Fibroblast of skin of scalp (primary cell): ENCODE measurements at places on chromosomes 6 and 20.

- DNase-seq, result peak; percentile 84
These were observed 6.4 kb downstream of the TPMT start for GRCh38 chr6:18148304-18149025.

- peak; percentile 79 for DNase-seq
These were observed 43.0 kb upstream of the HIVEP1 start for GRCh38 chr6:11969092-11969491.

DNA sequence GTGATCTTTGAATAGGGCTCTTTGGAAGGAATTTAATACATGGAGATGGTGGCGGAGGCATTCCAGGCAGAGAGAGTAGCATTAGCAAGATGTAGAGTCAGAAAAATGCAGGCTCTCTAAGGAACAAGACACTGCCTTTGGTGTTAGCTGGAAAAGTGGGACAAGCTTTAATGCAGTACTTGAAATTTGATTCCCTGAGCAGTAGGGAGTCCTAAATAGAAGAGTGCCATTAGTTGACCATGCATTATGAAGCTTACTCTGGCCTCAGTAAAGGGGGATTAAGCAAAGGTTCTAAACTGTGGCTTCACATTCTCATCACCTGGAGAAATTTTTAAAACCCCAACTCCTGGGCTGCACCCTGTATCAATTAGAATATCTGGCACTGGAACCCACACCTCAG lies 494.8 kb upstream of the SOX4 start:
- DNase-seq, result no peak

GRCh38 chr6:149055195-149055899 lies 262.2 kb upstream of the TAB2 start:
- DNase-seq, result no peak

GRCh38 chr6:62039605-62040004 lies 246.4 kb downstream of the KHDRBS2 start:
- no peak for DNase-seq

DNA sequence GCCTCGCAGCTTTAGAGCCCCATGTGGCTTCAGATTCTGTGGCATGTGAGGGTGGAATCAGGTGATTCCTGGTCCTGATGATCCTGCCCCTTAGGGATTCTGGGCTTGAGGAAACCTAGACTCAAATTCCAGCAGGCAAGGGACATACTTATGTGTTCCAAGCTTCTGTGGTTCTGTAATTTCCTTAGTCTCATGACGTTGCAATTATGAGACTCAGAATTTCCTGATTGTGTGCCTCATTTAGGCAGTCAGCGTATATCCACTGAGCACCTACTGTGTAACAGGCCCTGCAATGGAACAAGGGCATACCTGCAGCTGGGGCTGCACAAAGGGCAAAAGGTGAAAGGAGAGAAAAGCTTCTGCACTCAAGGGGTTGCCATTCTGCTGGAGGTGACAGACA lies 11.6 kb upstream of the BPIFB4 start:
- no peak for DNase-seq

- no peak for DNase-seq
These were observed 89.1 kb upstream of the ZNF184 start for GRCh38 chr6:27562027-27562410.

DNA sequence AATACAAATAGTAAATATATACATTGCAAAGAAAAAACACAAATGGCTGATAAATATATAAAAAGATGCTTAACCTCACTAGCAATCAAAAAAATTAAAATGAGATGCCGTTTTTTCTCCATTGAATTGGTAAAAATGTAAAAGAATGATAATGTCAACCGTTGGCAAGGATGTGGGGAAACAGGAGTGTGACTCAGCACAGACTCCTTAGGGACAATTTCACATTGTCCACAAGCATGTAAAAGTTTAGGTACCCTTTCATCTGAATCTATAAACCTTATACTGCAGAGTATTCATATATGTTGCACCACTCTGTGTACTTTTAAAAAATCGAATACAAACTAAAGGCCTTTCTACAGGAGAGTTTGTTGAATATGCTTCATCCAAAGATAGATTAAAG lies 143.1 kb upstream of the RREB1 start:
- no peak for DNase-seq

- DNase-seq, result peak; percentile 50
These were observed 121.9 kb upstream of the ZFP64 start for GRCh38 chr20:52313341-52313963.

DNA sequence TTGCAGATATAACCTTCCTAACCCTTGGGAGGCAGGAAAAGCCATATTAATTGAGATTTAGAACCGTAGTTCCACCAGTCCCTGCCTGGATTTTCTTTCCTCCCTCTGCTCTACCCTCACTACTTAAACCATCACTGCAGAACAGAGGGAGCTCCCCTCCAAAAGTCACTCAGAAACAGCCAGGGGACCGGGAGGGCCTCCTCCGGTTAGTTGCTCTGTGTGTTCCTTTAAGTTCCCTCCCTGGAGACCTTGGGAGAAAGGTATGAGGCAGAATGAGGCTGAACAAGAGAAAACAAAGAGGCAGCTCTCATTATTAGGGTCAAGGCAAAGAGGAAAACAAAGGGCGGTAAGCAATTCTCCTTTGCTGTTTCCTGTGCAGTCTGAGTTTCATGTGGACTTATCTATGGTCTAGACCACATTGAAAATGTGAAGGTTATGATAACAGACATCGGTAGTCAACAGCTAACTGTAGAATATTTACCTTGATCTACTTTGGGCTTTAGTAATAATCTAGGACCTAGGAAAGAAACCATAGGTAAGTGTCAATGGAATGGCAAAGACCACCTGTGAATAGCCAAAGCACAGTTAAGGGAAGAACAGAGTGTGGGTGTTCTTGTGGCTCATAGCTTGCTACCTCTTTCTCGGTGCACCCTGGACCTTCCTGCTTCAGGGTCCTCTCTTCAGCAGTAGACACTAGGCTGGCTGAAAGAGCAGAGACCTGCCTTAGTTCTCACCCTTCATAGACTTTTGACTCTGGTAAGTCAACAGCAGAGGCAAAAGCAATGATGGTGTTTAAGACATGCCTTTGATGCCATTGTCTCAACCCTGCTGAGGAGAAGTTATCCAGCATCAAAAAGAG lies 250.9 kb upstream of the CITED2 start:
- DNase-seq, result no peak

DNA sequence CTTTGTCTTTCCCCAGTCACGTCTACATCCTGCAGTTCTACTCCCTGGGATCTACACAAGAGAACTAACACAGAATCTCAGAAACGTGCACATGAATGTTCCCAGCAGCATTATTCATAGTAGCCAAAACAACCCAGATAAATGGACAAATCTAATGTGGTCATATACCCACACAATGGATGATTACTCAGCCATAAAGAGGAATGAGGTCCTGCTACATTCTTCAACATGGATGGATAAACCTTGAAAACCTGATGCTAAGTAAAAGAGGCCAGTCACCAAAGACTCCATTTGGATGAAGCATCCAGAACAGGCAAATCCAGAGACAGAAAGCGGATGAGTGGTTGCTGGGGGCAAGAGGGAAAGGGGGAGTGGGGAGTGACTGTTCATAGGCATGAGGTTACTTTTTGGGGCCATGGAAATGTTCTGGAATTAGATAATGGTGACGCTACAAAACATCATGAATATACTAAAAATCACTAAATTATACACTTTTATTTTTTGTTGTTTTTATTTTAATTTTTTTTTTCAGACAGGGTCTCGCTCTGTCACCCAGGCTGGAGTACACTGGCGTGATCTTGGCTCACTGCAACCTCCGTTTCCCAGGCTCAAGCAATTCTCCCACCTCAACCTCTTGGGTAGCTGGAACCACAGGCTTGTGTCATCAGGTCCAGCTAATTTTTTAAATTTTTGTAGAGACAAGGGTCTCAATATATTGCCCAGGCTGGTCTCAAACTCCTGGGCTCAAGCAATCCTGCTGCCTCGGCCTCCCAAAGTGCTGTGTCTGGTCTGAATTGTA lies 50.8 kb upstream of the DSN1 start:
- DNase-seq, result no peak

GRCh38 chr20:3710703-3711483 lies 1.5 kb downstream of the SIGLEC1 start:
- peak; percentile 62 for DNase-seq

GRCh38 chr20:45391559-45391958 lies 13.4 kb upstream of the TP53TG5 start:
- DNase-seq, result no peak

DNA sequence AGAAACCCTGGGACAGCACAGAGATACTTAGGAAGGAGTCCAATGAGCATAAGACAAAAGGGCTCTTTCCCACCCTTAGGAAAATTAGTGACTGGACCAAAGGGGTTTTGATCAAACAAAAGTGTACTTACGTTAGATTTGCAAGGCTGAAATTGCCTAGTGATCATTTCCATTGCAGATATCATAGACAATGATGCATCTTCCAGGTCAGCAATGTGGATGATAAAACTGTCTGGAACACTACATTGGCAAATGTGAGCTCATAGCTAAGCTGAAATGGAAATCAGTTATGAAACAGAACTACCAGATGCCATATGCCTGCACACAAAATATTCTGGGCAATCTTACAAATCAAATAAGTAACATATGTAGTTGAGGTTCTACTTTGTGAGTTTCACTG lies 34.0 kb downstream of the LY86 start:
- DNase-seq, result no peak

DNA sequence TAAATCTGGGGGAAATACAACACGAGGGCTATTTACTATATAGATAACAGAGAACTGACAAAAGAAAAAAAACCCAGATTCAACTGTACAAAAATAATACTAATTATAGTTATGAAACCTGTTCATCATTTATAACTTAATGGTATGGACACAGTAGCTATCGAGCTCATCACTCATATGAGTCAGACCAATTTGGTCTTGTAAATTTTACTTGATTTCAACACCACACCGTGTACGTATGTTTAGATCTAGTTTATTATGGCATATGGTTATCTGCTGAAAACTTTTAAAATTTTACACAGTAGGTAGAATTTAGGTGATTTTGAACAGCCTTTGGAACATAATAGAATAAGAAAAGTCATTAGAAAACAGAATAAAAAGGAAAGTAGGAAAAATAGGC lies 5.5 kb downstream of the MYLK4 start:
- no peak for DNase-seq

- no peak for DNase-seq
These were observed 37.9 kb upstream of the PCMTD2 start for GRCh38 chr20:64217539-64218221.

DNA sequence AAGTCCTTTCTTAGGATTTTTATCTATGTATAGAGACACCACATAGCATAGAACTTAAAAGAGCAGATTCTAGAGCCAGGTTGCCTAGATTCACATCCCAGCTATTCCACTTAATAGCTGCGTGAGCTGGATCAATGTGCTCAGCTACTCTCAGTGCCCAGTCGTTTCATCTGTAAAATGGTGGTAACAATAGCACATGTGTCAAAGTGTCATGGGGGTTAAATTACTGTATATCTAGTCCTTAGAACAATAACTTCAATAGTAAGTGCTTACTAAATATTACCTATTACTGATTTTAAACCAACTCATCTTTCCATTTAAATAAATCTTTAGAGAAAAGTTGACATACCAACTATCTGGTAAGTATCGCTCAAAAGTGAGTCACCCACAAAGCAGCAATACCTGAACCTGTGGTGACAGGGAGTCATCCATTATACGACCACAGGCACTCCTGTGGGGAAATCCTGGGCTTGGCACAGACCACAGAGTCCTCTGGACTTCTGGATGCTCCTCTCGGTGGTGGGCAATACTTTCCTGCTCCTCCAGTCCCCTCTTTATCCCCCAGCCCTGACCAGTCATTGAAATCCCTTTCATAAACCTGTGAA lies 154.8 kb downstream of the PDSS2 start:
- peak; percentile 15 for DNase-seq

DNA sequence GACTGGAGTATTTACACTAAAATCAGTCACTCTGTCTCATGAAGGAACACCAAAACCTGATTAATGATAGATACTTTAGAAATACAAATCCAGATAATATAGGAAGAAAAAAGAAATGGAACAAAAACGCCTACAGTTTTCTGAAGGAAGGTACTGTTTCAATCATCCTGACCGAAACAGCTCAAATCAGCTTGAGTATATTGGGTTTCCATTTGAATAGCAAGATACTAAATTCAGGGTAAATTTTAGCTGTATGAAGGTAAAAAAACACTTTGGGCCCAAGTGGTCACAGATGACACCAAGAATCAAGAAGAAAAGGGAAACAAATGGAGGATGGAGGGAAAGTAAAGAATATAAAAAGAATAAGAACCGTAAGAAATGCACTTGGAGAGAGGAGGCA lies 6.9 kb downstream of the ZSCAN23 start:
- no peak for DNase-seq

- DNase-seq, result no peak
These were observed 15.0 kb downstream of the EXOC2 start for GRCh38 chr6:677919-678318.

GRCh38 chr20:60835876-60836275 lies 416.2 kb upstream of the CDH4 start:
- no peak for DNase-seq

- DNase-seq, result peak; percentile 83
These were observed 212.7 kb downstream of the BCKDHB start for GRCh38 chr6:80319196-80319595.

DNA sequence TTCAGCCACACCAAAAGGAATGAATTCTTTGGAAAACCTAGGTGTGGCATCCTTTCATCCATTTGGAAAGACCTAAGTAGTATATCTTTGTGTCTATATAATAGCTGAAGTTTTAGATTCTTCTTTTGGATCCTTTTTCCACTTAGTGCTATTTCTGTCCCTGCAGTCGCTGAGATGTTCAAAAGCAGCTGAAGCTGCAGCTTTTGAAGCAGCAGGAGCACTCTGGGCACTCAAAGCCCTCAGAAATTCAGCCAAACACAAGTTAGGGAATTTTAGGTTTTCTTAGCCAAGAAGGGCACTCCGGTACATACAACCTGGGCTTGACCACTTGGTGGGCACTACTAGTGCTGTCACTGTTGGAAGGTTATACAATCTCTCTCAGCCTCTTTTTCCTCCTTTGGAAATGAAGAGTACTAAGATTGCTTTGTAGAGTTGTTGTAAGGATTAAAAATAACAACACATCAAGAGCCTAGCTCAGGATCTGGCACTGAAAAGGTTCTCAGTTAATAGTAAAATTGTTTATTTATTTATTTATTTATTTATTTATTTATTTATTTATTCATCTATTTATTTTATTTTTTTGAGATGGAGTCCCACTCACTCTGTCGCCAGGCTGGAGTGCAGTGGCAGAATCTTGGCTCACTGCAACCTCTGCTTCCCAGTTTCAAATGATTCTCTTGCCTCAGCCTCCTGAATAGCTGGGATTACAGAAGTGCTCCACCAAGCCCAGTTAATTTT lies 71.9 kb upstream of the SLC22A16 start:
- no peak for DNase-seq
